ENCODE measurements at places on chromosomes 5 and 9.

- DNase-seq = peak; percentile 74
These were observed 18.4 kb downstream of the ENC1 start for GRCh38 chr5:74622122-74622521.

- DNase-seq = peak; percentile 3
These were observed 576 bp downstream of the MAP1B start for GRCh38 chr5:72107901-72108201.

- peak; percentile 22 for DNase-seq
These were observed 6.4 kb upstream of the NOL6 start for GRCh38 chr9:33480106-33480505.

GRCh38 chr9:134056483-134057306, 11.1 kb downstream of the BRD3 start:
- no peak for DNase-seq

DNA sequence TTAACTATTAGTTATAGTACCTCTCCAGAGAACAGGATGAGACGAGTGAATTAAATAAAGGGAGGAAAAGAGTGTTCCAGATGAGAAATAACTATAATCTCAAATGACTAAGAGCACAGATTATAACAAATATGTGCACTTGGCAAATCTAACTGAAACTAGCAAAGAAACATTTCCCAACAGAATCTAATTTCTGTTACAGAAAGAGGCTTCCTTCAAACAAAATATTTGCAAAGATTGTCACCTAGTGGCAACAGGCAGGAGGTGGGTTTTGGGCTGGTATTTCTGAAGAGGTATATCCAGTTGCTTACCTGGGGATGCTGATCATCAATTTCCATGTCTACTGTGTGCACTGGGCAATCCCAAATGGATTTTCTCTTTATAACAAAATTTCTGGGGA, 5.6 kb upstream of the SPDL1 start:
- peak; percentile 55 for DNase-seq

DNA sequence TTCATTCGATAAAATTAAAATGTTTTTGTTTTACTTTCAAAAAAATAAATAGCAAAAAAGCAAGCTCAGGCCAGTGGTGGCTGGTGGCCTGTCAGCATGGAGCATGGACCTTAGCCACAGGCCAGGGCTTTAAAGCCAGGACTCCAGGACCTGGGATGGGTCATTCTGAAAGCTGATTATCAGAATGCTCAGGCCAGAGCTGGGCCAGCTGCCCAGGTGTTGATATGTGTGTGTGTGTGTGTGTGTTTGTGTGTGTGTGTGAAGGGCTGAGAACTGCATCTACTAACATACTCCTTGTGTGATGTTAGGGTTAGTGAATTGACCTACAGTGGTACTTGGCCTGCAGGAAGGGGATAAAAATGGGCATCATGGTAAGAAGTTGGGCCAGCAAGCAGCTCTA, 21.5 kb downstream of the PALM2AKAP2 start:
- DNase-seq = no peak

DNA sequence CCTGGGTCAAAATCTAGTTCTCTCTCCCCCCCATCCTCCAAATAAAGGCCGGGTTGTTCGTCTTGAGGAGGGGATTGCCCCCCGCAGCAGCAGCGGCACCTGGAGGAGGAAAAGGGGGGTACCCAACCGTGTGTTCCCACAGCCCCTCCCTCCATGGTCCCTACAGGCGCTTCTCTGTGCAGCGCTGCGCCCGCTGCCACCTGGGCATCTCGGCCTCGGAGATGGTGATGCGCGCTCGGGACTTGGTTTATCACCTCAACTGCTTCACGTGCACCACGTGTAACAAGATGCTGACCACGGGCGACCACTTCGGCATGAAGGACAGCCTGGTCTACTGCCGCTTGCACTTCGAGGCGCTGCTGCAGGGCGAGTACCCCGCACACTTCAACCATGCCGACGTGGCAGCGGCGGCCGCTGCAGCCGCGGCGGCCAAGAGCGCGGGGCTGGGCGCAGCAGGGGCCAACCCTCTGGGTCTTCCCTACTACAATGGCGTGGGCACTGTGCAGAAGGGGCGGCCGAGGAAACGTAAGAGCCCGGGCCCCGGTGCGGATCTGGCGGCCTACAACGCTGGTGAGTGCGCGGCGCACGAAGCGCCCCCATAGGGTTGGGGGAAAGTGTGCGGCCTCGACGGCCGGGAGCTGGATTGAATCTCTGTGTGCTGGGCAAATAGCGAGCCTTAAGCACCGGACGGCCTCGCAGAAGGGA, 3.5 kb downstream of the LHX2 start:
- DNase-seq = no peak

GRCh38 chr9:110128664-110129329, 79.2 kb downstream of the C9orf152 start:
- DNase-seq = no peak

DNA sequence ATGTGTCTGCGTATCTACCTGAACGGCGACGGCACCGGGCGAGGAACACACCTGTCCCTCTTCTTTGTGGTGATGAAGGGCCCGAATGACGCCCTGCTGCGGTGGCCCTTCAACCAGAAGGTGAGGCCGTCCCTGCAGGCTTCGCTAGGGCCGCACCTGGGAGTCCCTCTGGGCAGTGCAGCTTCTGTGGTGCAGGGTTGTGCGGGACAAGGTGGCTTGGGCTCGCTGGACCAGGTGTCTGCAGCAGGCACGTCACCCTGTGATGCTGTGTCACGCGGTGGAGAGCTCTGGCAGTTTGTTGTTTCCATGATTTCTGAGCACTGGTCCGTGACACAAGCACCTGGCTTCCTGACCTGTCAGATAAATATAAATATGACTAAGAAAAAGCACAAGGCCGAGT, 20.7 kb downstream of the FBXW5 start:
- DNase-seq = no peak
